Heart right ventricle (tissue), 16 donors: ENCODE measurements at places on chromosomes 3 and 15. TPM values are rescaled to one million over a fixed set of nuclear protein-coding genes. Genes with fewer than 3 reads are reported as not detected.
A peak's percentile ranks its signal among the peaks of the same experiment; 100 is the strongest.

DNA sequence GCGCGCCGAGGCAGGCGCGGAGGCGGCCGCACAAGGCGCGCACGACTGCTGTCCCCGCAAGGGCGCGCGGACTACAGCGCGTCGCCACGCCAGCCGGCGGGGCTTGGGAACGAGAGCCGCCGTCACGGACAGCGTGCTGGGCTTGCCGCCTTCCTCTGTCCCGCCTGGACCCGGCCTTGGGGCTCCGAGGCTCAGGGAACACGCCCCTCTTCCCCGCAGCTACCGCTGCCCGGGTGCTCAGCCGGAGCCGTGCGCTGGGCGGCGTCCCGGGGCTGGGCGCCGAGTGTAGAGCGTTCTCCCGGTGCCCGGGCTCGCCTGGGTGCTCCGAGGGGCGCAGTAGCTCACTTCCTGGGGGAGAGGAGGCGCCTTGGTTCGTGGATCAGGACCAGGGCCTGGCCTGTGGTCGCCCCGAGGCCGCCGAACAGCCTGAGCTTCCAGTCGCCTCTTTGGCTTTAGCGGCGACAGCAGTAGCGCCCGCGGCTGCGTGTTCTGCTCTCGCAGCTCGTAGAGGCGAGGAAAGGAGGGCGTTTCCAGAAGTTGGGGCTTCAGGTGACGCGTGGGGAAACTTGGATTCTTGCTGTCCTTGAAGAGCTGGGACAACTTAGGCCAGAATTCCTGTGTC, 226.7 kb upstream of the C2CD4B start:
- H3K36me3 ChIP-seq = no peaks in the 10 kb centered on the region
- H3K4me3 ChIP-seq = peak overlapping the region; percentile 99
- H3K27ac ChIP-seq = peak overlapping the region; percentile 94
- H3K4me1 ChIP-seq = peaks cover 26% of the 10 kb centered on the region

GRCh38 chr3:58222161-58222724, 11.5 kb upstream of the DNASE1L3 start:
- no peaks in the 10 kb centered on the region for H3K36me3 ChIP-seq
- no peak overlapping the region for H3K4me3 ChIP-seq
- H3K27ac ChIP-seq = no peak overlapping the region

DNA sequence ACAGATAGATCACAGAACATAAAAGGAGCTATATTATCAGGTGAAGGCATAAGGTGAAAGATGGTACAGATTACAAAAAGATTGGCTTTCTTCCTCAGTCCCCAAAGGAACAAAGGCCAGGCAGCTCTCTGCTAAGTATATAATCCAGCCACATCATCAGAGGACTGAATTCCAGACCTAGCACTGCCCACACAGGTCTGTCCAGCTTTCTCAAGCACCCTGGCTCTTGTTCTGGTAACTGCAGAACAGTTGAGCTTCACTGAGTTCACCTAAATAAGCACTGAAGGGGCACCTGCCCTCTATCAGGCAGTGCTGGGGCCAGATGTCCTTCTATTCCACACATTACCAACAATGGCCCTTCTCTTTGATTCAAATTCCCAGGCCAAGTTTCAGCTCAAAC, 6.3 kb downstream of the DUOXA1 start:
- no peaks in the 10 kb centered on the region for H3K36me3 ChIP-seq
- H3K4me1 ChIP-seq = no peaks in the 10 kb centered on the region
- no peak overlapping the region for H3K27ac ChIP-seq

- H3K4me1 ChIP-seq = peaks cover 31% of the 10 kb centered on the region
- peak overlapping the region; percentile 93 for H3K27ac ChIP-seq
- DNase-seq = peak; percentile 57
- H3K4me3 ChIP-seq = peak overlapping the region; percentile 73
Observed at GRCh38 chr3:64267721-64268604, 42.7 kb upstream of the PRICKLE2 start.

DNA sequence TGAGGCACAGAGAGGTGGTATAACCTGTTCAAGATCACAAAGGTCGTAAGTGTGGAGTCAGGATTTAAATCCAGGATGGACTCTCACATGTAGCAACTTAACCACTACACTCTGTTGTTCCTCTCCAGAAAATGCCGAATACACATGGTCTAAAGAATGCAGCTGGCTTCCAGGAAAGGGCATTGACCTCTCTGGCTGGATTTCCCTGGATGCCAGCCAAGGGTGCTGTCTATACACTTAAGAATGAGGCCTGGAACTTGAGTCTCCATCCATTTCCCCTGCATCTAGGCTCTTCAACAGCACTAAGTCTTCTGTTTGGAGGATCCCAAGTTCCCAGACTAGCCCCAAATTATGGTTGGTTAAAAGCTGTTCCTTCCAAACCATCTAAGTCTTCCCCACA, 60.5 kb downstream of the CERS3 start:
- DNase-seq = no peak
- H3K27me3 ChIP-seq = no peaks in the 10 kb centered on the region
- H3K36me3 ChIP-seq = no peaks in the 10 kb centered on the region
- H3K4me3 ChIP-seq = no peak overlapping the region
- H3K4me1 ChIP-seq = peaks cover 9% of the 10 kb centered on the region

- H3K27ac ChIP-seq = no peak overlapping the region
- no peak overlapping the region for H3K4me3 ChIP-seq
- H3K36me3 ChIP-seq = no peaks in the 10 kb centered on the region
- no peak for DNase-seq
Observed at GRCh38 chr3:173289072-173289471, 108.5 kb upstream of the NLGN1 start.

DNA sequence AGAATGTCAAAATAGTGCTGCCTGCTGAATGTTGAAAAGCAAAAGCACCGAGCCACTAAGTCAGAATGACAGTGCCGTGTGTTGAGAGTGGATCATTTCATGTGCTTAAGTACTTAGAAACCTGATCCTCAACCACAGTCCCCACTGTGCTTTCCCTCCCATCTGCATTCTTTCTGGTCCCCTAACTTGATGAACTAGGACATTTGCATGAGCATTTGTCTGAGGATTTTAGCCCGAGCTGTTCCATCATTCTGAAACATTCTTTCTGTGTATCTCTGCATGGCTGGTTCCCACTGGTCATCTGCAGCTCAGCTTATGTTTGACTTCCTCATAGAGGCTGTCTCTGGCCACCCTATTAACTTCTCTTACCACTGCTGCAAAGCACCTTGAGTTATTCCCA, 42.0 kb downstream of the SST start:
- no peaks in the 10 kb centered on the region for H3K4me1 ChIP-seq
- no peak overlapping the region for H3K27ac ChIP-seq
- H3K27me3 ChIP-seq = peaks cover 2% of the 10 kb centered on the region
- no peak for DNase-seq

- H3K27ac ChIP-seq = no peak overlapping the region
- no peak for DNase-seq
- no peak overlapping the region for H3K4me3 ChIP-seq
- no peaks in the 10 kb centered on the region for H3K36me3 ChIP-seq
- H3K27me3 ChIP-seq = no peaks in the 10 kb centered on the region
Observed at GRCh38 chr3:117052395-117052794, 342.8 kb downstream of the TUSC7 start.

GRCh38 chr3:72105306-72105705, 320.4 kb upstream of the PROK2 start:
- DNase-seq = no peak
- H3K4me3 ChIP-seq = no peak overlapping the region
- no peak overlapping the region for H3K27ac ChIP-seq
- H3K4me1 ChIP-seq = peaks cover 12% of the 10 kb centered on the region
- no peaks in the 10 kb centered on the region for H3K36me3 ChIP-seq
- H3K27me3 ChIP-seq = peaks cover 39% of the 10 kb centered on the region

GRCh38 chr3:24523988-24524727, 29.5 kb upstream of the THRB start:
- H3K4me3 ChIP-seq = no peak overlapping the region
- H3K4me1 ChIP-seq = no peaks in the 10 kb centered on the region
- H3K36me3 ChIP-seq = no peaks in the 10 kb centered on the region
- no peak for DNase-seq
- no peaks in the 10 kb centered on the region for H3K27me3 ChIP-seq
- H3K27ac ChIP-seq = no peak overlapping the region

DNA sequence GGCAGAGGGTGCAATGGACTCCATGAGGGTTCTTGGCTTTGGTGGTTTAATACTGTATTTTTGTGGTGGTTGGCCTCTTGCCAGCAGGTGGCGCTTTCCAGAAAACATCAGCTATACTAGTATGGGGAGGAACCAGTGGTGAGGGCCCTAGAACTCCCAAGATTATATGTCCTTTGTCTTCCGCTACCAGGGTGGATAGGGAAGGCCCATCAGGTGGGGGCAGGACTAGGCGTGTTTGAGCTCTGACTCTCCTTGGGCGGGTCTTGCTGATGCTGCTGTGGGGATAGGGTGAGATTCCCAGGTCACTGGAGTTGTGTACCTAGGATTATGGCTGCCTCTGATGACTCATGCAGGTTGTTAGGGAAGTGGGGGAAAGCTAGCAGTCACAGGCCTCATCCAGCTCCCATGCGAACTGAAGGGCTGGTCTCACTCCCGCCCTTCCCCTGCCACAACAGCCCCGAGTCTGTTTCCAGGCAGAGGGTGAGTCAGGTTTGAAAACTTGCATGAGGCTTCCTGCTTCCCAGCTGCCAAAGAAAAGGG, 357.7 kb downstream of the OTOL1 start:
- no peaks in the 10 kb centered on the region for H3K36me3 ChIP-seq
- no peaks in the 10 kb centered on the region for H3K27me3 ChIP-seq
- no peaks in the 10 kb centered on the region for H3K4me1 ChIP-seq
- DNase-seq = no peak
- no peak overlapping the region for H3K27ac ChIP-seq

DNA sequence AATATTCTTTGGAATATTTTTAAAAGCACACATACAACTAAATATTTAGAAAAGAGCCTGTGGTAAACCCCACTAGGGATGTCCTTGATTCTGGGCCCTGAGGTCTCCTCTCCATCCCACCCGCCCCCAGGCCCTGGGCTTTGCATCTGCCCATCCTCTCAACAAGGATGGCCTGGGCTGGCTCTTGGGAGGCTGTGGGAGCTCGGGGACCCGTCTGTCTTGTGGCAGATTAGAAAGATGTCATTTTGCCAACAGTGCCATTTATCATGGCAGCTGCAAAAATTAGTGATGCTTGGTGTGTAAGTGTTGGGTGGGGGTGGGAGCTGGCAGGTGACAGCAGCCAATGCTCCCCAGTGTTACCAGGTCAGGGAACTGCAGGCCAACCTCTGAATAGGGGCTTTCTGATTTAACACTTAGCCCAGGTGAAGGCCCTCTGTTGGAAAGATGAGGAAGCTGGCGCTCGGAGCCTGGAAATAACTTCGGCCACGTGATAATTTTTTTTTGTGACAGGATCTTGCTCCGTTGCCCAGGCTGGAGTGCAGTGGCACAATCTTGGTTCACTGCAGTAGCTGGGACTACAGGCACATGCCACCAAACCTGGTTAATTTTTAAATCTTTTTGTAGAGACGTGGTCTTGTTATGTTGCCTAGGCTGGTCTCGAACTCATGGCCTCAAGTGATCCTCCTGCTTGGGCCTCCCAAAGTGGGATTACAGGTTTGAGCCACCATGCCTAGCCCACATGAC, 16.9 kb upstream of the CSPG4 start:
- no peaks in the 10 kb centered on the region for H3K36me3 ChIP-seq
- H3K4me3 ChIP-seq = no peak overlapping the region
- DNase-seq = no peak
- peaks cover 8% of the 10 kb centered on the region for H3K4me1 ChIP-seq
- H3K27me3 ChIP-seq = no peaks in the 10 kb centered on the region
- no peak overlapping the region for H3K27ac ChIP-seq

DNA sequence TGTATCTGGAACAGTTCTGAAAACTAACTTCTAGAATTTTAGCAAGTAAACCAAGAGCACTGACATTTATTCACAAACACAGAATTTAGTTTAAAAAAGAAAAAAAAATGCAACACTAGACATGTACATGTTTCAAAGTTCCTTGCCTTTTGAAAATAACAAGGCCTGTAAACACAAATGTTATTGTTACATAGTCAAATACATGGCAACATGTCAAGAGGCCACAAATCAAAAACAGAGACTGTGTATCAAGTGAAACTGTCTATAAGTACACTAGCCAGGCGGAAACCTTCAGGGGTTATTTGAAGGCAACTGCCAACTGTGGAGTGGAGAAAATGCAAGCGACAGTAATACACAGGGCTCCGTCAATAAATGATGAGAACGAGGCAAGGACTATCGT, 547.6 kb downstream of the FOXP1 start:
- no peaks in the 10 kb centered on the region for H3K27me3 ChIP-seq
- DNase-seq = no peak
- H3K27ac ChIP-seq = no peak overlapping the region

DNA sequence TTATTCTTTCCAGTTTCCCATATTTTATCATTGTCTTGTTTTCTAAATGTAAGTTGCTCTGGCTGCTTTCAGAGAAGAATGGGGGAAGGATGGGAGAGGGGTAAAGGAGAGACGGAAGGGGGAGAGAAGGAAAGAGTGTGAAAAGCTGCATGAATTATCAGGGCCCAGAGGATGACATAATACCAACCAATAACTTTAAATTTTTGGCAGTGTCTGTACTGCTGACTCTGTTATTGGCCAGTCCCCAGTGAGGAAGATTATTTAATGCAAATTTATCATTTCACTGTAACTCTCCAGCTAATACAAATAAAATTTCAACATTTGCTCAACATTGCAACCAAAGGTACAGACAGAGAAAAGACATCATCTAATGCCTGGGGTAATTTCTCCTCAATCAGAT, 551.7 kb upstream of the CFAP20DC start:
- no peaks in the 10 kb centered on the region for H3K4me1 ChIP-seq
- H3K27ac ChIP-seq = no peak overlapping the region
- H3K36me3 ChIP-seq = no peaks in the 10 kb centered on the region
- peaks cover 4% of the 10 kb centered on the region for H3K27me3 ChIP-seq
- H3K4me3 ChIP-seq = no peak overlapping the region

DNA sequence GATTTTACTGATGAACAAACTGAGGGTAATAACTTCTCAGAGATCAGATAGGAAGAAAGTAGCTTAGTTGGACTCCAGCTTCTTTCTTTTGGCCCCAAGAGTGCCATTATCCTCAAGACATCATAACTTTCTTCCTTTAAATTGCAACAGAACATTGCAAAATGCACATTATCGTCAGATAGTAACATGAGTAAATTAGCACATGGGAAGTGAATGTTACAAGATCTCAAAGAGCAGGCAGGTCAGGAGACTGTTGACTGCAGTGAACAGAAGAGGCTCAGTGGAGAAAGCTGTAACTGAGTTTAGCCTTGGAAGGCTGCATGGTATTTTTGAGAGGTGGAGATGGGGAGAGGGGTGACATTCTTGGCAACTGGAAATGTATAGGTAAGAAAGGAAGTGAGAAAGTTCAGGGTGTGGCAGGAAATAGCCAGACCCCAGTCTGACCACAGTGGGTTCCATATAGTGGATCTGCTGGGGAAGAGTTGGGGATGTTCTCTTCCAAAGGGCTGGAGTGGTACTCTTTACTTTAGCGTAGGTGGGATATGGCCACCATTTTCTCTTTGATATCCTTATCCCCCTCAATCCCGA, 307.7 kb downstream of the RPLP1 start:
- no peak for DNase-seq
- no peaks in the 10 kb centered on the region for H3K36me3 ChIP-seq
- no peak overlapping the region for H3K4me3 ChIP-seq

GRCh38 chr15:44666210-44667038, 3.0 kb upstream of the SPG11 start:
- DNase-seq = no peak
- no peaks in the 10 kb centered on the region for H3K36me3 ChIP-seq
- H3K27me3 ChIP-seq = no peaks in the 10 kb centered on the region
- H3K4me1 ChIP-seq = peaks cover 35% of the 10 kb centered on the region
- no peak overlapping the region for H3K27ac ChIP-seq

The TP53BP1 gene
- total RNA-seq = 35.2 TPM

The GADL1 gene
- 1.6 TPM for total RNA-seq

The CFAP91 gene
- total RNA-seq = 0.50 TPM

The ANKRD34C gene
- 0.37 TPM for total RNA-seq

The MAGI1 gene
- total RNA-seq = 53.4 TPM

The MINAR1 gene
- 0.28 TPM for total RNA-seq

The CSPG4 gene
- 15.6 TPM for total RNA-seq
